Foreskin keratinocyte (primary cell): ENCODE measurements at places on chromosomes 16 and 17.

- DNase-seq, result peak; percentile 55
These were observed 16.5 kb downstream of the MRPS23 start for GRCh38 chr17:57833179-57833939.

GRCh38 chr17:81181811-81182185 lies 15.8 kb upstream of the AATK start:
- DNase-seq, result no peak

- no peak for DNase-seq
These were observed 3.3 kb downstream of the BCAR1 start for GRCh38 chr16:75248142-75248535.

GRCh38 chr16:6122401-6122800 lies 1024.8 kb upstream of the EEF2KMT start:
- no peak for DNase-seq

- DNase-seq, result peak; percentile 62
These were observed 894 bp upstream of the PHKG2 start for GRCh38 chr16:30747331-30747730.

- DNase-seq, result no peak
These were observed at the start of gene HNF1B for GRCh38 chr17:37744961-37745800. TSS of gene HNF1B (minus strand) at chr17:37745059. CDS start at chr17:37744884, 175 bp downstream.

- no peak for DNase-seq
These were observed 158.6 kb downstream of the AXIN2 start for GRCh38 chr17:65402513-65403496.

GRCh38 chr17:60887614-60888028 lies 210.0 kb downstream of the BCAS3 start:
- no peak for DNase-seq

DNA sequence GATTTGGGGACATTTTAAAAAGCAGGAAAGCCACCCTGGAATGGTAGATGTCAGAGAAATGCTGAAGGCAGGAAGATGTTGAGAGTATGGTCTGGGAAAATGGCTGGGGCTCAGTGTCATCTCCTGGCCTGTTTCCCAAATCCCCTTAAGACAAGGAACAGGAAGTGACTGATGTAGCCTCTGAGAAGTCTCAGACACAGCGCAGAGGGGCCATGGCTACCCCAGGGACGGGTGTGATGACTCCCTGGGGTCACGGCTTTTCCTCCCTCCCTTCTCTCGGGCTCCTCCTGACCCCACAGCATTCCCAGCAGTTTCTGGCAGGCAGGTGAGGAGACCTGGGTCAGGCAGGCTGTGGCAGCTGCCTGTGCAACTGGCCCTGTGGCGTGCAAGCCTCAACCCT lies 45.4 kb downstream of the RAP1GAP2 start:
- no peak for DNase-seq

- no peak for DNase-seq
These were observed 7.1 kb upstream of the SOX9 start for GRCh38 chr17:72113751-72114150.

DNA sequence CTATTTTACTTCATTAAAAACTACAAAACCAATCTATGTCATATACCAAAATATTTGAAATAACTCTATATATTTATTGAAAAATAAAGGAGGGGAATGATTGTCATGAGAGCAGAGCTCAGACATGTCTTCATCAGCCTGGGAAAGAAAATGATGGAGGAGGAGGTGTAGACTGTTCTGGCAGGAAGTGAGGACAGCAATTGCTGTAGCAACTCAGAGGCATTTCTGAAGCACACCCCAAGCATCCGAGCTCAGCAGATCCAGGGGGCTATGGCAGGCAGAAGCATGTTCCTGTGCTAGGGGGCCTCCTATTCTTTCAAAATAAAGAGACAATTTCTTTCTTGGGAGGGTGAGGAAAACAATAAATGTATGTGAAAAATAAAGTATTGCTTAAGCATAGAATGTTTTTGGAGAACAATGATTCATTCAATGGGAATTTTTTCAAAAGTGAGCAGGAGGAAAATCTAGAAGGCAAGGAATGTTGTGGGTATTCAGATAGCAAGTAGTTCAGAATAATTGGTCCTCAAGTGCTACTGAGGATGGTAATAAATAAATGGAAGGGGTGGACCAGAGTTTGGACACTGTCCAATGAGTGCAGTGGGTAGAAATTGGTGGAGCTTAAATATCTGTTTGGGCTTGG lies 383.4 kb downstream of the CDH11 start:
- DNase-seq, result peak; percentile 36

GRCh38 chr17:7411427-7411750 lies 3.7 kb downstream of the NLGN2 start:
- no peak for DNase-seq

DNA sequence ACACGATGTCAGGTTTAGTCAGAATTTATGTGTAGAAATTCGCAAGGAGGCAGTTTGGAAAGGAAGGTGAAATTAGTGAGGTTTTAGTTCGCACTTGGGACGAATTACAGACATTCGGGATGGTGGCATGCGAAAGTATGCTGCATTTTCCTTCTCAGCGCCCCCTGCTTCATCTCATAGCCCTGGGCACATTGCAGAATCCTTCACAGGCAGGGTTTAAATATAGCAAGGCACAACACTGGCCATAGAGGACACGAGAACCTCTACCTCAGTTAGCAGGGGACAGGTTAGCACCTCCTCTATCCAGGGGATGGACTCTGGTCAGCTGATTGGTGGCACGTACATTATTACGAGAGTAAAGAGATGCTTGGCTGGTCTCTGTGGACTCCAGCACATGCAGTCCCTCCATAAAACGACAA lies 47.5 kb downstream of the MAP2K6 start:
- no peak for DNase-seq

GRCh38 chr16:84278968-84279367 lies 15.7 kb upstream of the WFDC1 start:
- DNase-seq, result no peak

- no peak for DNase-seq
These were observed 201.0 kb downstream of the SPECC1 start for GRCh38 chr17:20210180-20210579.

GRCh38 chr17:55817397-55817709 lies 66.5 kb downstream of the PCTP start:
- no peak for DNase-seq

DNA sequence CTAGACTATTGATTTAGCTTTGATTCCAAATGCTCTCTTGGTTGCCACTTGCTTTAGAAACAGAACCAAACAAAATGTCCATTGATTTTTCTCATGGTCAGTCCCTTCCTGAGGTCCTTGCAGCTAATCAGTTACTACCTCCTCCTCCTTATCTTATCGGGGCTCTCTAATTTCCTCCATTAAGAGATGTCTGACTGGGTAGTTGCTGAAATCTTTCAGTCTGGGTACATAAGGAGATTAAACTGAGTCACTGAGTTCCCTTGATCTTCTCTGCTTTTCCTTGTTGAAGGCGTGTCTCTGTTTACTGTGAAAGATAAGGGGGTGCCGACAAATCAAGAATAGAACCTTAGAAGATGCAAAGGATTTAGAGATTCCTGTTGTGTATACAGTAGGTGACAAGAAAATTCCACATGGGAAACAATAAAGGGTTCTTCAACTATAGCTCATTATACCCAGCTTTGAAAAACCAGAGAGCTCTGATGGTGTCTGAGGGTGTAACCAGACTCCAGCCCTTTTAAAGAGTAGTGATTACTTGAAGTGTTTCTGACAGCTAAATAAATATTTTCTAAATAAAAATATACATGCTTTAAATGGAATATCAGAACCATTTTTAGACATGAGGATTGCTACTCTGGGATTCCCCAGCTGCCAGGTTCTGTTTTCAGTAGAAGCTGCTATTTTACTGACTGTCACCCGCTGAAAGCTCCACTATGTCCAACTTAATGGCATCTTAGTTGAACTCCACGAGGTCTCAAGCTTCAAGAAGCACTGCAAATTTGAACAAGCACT lies 791.3 kb upstream of the SOX9 start:
- no peak for DNase-seq

DNA sequence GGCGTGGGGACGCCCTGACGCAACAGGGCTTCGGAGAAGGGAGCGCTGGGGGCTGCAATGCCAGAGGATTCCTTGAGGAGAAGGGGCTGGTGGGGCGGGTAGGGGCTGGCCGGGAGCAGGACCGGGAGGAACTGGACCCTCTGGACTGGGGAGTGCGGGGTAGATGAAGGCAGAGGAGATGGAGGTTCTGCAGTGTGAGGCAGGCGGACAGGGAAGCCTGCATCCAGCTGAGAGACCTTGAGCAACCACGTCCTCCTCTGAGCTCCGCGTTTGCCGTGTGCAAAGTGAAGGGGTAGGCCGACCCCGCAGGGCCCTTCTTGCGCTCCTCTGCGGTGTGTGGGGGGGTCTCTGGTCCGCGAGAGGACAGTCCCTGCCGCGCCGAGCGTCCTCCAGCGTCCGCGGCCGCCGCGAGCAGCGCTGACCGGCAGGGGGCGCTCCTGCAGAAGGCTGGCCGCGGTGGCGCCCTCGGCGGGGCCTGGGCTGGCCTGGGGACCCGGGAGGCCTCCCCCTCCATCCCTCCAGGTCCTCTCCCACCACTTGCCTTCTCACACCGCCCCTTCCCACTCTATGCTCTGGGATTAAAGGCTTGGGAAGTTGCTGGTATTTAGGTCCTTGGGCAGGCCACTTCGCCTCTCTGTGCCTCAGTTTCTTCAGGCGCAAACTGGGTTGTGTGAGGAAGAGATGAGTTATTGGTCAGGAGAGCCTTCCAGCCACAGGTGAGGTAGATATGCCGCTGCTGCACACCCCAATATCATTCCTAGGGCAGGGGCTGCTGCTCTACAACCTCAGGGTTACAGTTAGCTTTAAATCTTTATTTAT lies 9.6 kb upstream of the WNT9B start:
- DNase-seq, result no peak

GRCh38 chr16:2083409-2083808 lies 35.6 kb downstream of the TSC2 start:
- no peak for DNase-seq

- no peak for DNase-seq
These were observed 77.8 kb downstream of the MRC2 start for GRCh38 chr17:62705156-62705777.

- no peak for DNase-seq
These were observed 20.5 kb upstream of the ERN1 start for GRCh38 chr17:64150237-64151015.

DNA sequence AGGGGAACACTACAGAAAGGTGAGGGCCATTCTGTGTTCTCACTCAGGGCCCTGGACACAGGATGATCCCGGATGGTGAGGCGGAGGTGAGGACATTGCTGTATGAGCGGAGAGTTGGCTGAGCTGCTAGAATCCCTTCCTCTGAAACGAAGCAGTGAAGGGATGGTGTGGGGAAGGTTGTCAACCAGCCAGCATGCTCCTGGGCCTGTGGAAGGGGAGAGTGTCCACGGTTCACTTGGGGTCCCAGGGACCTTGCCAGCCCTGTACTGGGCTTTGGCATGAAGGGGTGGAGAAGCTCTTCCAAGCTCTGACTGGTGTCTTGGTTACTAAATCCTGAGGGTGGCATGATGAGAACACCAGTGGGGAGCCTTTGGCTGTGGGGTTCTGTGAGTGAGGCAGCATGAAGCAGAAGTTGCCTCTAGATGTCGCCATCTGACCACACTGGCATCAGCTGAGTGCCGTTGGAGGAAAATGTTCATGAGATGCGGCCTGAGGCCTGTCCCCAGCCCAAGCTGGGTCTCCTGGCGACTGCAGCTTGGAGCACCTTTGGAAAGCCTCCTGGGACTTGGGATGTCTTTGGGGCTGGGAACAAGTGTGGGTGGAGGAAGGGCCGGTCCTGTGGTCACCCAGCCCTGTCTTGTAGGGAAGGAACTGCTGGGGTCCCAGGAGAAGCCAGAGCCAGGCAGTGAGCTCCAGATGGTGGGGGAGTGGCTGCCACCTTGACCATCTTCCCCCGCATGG lies 14.8 kb downstream of the PDP2 start:
- peak; percentile 54 for DNase-seq

- DNase-seq, result no peak
These were observed 40.0 kb downstream of the SMARCE1 start for GRCh38 chr17:40607641-40608040.

GRCh38 chr16:1929105-1929504 lies 10.9 kb upstream of the HS3ST6 start:
- no peak for DNase-seq

DNA sequence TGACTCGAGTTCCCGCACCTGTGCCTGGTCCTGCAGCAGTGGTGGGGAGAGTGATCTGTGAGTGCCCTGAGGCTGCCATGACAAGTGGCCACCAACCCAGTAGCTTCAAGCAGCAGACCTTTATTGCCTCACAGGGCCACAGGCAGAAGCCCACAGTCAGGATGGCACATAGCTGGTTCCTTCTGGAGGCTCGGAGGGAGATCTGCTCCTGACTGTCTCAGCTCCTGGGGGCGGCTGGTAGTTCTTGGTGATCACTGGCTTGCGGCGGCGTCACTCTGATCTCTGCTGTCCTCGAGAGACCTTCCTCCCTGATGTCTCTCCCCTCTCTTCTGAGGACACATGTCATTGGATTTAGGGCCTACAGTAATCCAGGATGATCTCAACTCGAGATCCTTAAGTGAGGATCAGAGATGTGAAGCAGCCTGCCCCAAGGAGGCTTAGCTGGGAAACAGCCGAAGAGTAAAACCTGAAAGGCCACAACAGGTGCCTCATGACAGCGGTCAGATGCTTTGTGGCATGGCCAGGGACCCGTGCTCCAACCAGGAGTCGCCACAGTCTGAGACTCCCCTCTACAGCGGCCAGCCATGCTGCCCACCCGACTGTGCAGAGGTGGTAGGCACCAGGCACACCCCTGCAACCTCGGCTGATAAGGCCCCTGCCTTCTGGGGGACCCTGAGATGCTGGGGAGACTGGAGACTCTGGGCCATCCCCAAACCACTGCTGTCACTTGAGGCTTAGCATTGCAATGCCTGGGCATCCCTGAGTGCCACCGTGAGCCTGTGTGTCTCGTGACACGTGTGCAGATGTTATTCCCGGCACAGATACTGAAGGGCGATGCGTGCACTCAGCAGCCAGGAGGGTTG lies 30.0 kb upstream of the SLC38A10 start:
- no peak for DNase-seq

GRCh38 chr16:2815299-2815771 lies 1.7 kb upstream of the PRSS21 start:
- DNase-seq, result no peak

DNA sequence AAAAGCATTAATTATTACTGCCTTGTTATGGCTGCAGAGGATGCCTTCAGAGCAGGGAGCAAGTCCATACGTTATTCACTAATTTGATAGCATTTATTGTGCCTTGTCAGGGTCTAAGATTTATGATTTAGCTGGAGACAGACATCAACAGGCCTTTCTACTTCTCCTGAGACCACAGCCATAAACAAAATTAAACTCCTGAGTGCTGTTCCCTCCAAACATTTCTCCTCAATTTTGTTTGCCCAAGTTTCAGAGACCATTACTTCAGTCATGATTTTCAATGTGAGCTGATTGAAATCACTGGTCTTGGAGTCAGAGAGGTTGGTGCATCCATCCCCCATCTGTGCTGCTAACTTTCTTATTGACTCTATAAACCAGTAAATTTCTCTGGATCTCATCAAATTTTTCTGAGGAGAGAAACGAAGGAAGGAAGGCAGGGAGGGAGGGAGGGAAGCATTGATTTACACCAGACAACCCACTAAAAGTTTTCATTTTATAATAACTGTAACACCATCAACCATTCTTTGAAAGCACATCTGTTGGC lies 423.6 kb upstream of the CDH11 start:
- no peak for DNase-seq

- no peak for DNase-seq
These were observed 1.0 kb upstream of the CREBBP start for GRCh38 chr16:3881499-3881990.
